Occipital lobe (tissue), 3 donors: ENCODE measurements at places on chromosomes 13 and 19. TPM values are rescaled to one million over a fixed set of nuclear protein-coding genes. Genes with fewer than 3 reads are reported as not detected.

The CYP4F12 gene
- not detected for total RNA-seq

The PPM1N gene
- 0.47 TPM for total RNA-seq

DNA sequence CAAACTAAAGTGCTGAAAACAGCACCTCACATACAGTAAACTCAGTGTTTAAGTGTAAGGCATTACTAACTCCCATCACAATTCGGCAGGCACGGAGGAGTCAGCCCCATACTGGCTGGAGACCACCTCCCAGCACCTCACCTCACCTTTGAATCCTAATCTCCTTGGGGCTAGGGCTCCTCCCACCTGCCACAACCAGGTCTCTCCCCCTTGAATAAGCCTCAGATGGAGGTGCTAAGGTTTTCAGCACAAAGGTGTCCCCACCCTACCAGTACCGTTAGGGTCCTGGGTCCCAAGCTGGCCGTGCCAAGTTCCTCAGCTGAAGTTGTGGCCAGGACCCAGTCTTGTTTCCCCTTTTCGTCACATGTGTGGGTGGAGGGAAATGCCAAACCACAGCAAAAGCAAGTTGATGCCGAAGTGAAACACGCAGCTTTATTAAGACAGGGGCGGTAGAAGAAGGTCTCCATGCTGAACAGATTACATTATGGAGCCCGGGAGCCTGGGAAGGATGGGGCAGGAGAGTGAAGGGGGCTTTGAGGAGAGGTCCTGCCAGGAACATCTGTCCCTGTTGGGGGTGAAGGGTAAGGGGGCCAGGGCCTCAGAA, at the start of gene IGFLR1:
TSS of gene IGFLR1 (minus strand) at position 332 of the 604 bp plus-strand sequence. CDS start 1,272 bp downstream, outside the sequence.
- no peak for DNase-seq

DNA sequence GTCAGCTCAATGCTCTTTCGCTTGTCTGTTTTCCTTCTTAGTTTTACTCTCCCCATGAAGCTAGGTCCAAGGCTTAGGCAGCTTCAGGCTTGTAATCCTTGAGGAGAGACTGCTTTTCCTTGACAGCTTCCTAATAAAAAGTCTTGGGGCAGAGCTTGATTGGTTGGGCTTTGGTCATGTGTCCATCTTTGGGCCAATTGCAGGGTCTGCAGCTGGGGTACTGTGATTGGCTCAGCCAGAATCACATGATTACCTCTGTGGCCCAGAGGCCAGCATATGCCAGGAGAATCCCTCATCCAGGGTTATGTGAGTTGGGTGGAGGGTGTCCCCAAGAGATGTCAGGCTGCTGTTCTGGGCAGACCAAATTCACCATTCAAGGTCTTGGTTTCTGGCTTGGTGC, 8.1 kb downstream of the KLK1 start:
- no peak for DNase-seq

DNA sequence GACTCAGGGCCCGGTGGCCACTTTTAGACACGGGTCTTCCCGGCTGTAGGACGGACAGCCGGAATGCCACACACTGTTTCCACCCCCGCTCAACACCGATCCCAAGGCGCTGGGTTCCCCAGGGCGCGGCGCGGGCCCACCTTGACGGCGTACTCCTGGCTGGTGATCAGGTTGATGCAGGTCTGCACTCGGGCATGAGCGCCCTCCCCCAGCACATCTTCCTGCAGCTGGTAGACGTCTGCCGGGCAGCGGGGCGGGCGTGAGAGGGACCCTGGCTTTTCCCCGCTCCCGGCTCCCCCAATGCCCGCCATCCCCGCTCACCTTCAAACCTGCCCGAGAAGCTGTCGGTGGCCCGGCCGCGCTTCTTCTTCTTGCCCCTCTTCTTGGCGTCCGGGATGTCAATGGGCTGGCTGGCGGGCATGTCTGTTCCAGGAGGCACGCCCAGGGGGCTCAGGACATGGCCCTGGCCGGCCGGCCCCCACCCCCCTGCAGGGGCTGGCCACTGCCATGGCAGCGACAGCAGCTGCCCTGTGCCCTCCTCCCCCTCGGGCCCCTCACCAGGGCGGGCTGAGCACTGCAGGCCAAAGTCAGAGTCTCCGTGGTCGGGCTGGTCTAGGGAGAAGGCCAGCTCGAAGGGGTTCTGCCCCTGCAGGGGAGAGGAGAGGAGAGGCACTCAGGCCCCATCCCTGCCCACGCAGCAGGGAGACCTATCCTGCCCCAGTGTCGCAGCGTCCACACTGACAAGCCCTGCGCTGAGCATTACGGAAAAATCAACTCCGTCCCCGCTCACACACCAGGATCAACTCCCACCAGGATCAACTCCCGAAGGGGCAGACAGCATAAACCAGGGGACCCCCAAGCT, 4.8 kb downstream of the MKNK2 start:
- no peak for DNase-seq
